HT1080 (cell line): ENCODE measurements at places on chromosomes 16 and 17. TPM values are rescaled to one million over a fixed set of nuclear protein-coding genes. Genes with fewer than 3 reads are reported as not detected.

SPDYE4 gene
- total RNA-seq, result not detected in 2 replicates

KRTAP2-3 gene
- total RNA-seq, result 1.2 and 6.2 TPM in 2 replicates

CES5A gene
- total RNA-seq, result not detected in 2 replicates

IGSF6 gene
- not detected in 2 replicates for total RNA-seq

RRAD gene
- total RNA-seq, result 0.13 TPM in 1 of 2 replicates, not detected in the other

SLC47A1 gene
- total RNA-seq, result not detected in 2 replicates

SLFN13 gene
- total RNA-seq, result 0.43 and 0.80 TPM in 2 replicates

SDK2 gene
- 0.20 and 0.39 TPM in 2 replicates for total RNA-seq

HSD11B2 gene
- total RNA-seq, result 0.94 and 1.0 TPM in 2 replicates

PPP1R27 gene
- 0.47 TPM in 1 of 2 replicates, not detected in the other for total RNA-seq

DOC2B gene
- not detected in 2 replicates for total RNA-seq

MYH11 gene
- 0.03 TPM in 2 replicates for total RNA-seq

RASD1 gene
- total RNA-seq, result not detected in 2 replicates

ABI3 gene
- total RNA-seq, result 10.3 and 13.7 TPM in 2 replicates

MSLN gene
- total RNA-seq, result 0.23 TPM in 1 of 2 replicates, not detected in the other

OR4D1 gene
- not detected in 2 replicates for total RNA-seq

SNF8 gene
- 124 and 127 TPM in 2 replicates for total RNA-seq

GRAPL gene
- total RNA-seq, result not detected in 2 replicates

C16orf46 gene
- total RNA-seq, result not detected in 2 replicates

EIF3CL gene
- total RNA-seq, result 198 and 268 TPM in 2 replicates

ST6GALNAC2 gene
- not detected in 2 replicates for total RNA-seq

TRIM72 gene
- 0.06 TPM in 1 of 2 replicates, not detected in the other for total RNA-seq

TPSB2 gene
- total RNA-seq, result not detected in 2 replicates
